Right ventricle myocardium inferior (tissue), 1 donor: ENCODE measurements at places on chromosomes 4 and X.

GRCh38 chr4:1768367-1769034 lies 24.6 kb upstream of the FGFR3 start:
- no peak for DNase-seq

GRCh38 chr4:90007494-90008167 lies 113.0 kb downstream of the MMRN1 start:
- no peak for DNase-seq

DNA sequence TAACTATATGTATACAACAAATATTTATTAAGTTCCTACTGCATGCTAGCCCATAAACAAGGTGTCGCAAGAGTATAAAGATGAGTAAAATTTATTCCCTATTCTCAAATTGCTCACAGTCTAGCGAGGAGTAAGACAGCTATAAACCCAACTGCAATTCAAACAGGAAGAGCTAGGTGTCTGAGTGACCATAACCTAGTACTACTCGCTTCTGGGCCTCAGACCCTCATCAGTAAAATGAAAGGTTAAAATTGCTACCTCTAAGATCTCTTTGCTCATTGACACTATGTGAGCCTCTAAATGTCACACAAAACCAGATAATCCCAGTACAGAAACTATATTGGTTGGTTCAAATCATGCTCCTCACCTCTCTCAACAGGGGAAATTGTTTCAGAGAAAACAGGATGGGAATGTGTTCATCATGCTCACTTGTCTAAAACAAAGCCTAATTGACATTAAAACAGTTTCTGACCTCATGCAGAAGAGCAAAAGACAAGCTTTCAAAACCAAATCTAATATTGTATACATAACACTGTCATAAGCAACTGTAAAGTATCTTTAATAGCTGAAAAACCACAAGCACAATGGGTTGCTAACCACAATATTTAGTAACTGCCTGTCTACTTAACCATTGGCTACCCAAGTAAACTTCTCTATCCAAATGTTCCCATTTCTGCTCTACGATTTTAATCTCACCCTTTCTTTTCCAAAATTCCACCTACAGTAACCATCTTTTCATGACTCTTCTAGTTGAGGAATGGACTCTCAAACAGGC lies 264.6 kb upstream of the FMR1 start:
- no peak for DNase-seq

DNA sequence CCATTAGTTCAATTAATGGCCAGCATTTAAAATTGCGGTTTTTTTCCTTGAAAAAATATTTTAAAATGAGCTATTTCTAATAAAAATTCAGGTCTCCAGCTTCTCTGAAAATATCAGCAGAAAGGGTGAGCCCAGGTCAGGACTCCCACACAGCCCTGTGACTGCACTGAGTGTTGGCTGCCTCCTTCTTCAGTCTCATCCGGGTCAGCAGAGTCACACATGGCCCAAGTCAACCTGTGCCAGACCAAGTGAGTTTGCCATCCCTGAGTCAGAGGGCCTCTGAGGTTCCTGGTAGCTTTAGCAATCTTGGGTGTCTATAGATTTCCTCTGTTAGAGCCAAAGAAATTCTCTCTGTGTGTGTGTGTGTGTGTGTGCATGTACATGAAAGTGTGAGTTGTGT lies 22.1 kb upstream of the MSX1 start:
- no peak for DNase-seq

GRCh38 chrX:134931550-134931949 lies 59.2 kb upstream of the SMIM10 start:
- no peak for DNase-seq

GRCh38 chrX:85052205-85052604 lies 48.5 kb downstream of the APOOL start:
- no peak for DNase-seq

DNA sequence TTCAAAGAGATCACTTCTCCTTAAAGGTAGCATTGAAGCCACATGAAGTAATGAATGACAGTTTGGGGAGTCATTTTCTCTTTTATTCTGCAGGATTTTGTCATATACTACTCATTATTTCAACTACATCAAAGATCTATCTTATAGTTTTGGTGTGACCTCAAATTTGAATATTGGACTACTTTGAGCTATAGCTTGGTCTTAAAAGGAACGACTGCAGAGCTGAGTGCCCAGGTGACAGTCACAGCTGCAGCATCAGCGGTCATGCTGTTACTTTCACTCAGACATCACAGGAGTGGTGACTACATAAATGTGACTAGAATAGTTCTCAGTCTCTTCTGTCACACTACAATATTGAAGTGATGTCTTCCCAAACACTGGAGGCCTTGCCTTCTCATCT lies 10.7 kb upstream of the SPCS3 start:
- DNase-seq: no peak

DNA sequence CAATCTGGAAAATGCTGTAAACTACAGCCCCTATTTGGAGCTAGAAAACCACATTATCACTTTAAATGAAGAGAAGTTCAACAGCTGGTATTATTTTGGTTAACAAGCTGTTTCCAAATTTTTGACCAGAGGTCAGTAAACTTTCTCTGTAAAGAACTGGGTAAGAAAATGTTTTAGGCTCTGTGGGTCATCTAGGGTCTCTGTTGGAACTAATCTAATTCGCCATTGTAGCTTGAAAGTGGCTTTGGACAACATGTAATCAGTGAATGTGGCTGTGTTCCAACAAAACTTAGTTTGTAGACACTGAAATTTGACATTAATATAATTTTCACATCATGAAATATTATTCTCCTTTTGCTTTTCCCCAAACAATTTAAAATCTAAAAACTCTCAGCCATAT lies 25.8 kb upstream of the RNF150 start:
- no peak for DNase-seq

DNA sequence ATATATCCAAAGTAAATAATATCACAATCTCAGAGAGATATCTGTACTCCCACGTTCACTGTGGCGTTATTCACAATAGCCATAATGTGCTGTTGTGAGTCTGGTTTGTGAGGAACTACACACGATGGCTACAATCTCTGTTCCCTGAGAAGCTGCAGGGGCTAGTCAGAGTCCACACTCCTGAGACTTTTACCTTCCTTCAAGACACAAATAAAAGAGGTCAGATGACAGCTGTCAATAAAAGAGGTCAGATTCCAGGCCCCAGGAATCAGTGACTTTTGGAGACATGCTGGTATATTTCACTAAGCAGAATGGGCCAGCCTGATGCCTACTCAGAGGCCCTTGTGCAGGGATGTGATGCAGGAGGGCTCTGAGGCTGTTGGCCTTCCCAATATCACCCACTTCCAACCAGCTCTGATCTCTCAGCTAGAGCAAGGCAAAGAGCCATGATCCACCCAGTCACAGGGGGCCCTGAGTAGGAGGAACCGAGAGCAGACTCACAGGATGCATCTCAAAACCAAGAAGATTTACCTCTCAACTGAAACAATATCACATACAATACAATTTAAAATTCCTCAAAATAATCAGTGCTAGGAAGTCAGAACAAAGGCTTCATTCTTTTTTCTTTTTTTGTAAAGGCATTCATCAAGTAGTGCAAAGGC lies 13.8 kb downstream of the FRYL start:
- no peak for DNase-seq

DNA sequence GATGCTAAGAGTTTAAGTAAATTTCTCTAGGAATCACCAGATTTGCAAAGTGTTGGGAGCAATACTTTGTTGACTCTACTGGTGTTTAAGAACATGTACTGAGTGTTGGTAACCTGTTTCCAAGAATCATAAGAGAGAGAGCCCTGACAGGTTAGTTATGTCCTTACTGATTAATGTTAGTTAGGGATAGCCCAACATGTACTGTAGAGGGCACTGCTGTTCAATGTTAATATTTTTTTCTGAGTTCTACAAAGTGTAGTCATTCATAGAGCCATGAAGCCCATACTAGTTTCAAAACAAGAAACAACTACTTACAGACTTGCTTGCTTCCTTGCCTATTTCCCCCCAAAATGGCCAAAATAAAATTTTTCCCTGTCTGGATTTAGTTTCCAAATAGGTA lies 11.9 kb downstream of the TMPRSS11D start:
- no peak for DNase-seq

GRCh38 chr4:154039435-154040343 lies 250.8 kb upstream of the SFRP2 start:
- no peak for DNase-seq

DNA sequence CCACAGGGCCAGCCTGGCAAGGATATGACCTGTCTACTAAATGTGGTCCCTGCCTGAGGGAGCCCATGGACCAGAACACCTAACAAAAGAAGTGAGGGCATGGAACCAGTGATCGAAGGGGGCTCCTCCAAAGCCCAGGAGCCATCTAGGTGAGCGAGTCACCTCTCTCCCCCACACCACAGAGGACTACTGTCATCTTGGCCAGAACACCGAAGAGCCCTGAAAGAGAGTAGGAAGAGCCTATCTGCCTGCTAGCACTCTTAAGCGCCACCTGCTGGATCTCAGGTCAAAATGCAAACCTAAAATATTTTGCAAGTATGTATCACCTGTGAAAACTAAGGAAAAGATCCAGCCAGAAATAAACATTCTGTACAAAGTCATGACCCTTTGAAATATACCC lies 137.9 kb upstream of the ZXDB start:
- no peak for DNase-seq

GRCh38 chr4:80295336-80295735 lies 28.9 kb downstream of the FGF5 start:
- DNase-seq: no peak

DNA sequence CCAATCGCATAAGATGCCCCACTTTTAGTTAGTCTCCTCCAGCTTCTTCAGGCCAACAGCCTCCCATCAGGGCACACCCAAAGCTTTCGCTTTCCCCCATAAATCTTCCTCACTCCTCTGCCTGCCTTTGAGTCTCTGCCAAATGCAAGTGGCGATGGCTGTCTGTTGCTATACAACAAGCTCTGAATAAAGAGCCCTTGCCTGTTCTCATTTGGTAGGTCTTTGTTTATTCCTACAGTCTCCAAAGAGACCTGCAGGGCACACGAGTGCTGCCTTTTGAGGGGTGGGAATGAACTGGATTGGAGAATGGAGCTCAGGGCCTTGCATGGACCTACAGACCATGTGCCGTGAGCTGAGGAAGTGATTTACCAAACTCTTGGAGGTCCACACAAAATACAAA lies 52.2 kb upstream of the SOD3 start:
- DNase-seq: no peak

- no peak for DNase-seq
Measured at GRCh38 chrX:8042304-8042703, 115.1 kb upstream of the PNPLA4 start.

GRCh38 chr4:152996111-152996571 lies 60.0 kb downstream of the FHDC1 start:
- DNase-seq: no peak

- DNase-seq: no peak
Measured at GRCh38 chr4:5753766-5754528, 42.9 kb downstream of the EVC start.

GRCh38 chrX:131235768-131236545 lies 53.1 kb downstream of the IGSF1 start:
- no peak for DNase-seq

GRCh38 chr4:164488114-164488513 lies 265.8 kb upstream of the SMIM31 start:
- no peak for DNase-seq

- no peak for DNase-seq
Measured at GRCh38 chr4:152660526-152660925, 19.3 kb downstream of the TMEM154 start.

DNA sequence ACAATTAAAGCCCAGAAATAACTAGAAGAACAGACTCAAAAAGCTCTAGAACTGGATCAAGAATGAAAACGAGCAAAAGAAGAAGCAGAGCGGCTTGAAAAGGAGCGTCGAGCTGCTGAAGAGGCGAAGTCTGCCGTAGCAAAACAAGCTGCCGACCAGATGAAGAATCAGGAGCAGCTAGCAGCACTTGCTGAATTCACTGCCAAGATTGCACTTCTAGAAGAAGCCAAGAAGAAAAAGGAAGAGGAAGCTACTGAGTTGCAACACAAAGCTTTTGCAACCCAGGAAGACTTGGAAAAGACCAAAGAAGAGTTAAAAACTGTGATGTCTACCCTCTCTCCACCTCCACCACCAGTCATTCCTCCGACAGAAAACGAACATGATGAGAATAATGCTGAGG lies 56.1 kb upstream of the PPP4R3C start:
- DNase-seq: no peak

DNA sequence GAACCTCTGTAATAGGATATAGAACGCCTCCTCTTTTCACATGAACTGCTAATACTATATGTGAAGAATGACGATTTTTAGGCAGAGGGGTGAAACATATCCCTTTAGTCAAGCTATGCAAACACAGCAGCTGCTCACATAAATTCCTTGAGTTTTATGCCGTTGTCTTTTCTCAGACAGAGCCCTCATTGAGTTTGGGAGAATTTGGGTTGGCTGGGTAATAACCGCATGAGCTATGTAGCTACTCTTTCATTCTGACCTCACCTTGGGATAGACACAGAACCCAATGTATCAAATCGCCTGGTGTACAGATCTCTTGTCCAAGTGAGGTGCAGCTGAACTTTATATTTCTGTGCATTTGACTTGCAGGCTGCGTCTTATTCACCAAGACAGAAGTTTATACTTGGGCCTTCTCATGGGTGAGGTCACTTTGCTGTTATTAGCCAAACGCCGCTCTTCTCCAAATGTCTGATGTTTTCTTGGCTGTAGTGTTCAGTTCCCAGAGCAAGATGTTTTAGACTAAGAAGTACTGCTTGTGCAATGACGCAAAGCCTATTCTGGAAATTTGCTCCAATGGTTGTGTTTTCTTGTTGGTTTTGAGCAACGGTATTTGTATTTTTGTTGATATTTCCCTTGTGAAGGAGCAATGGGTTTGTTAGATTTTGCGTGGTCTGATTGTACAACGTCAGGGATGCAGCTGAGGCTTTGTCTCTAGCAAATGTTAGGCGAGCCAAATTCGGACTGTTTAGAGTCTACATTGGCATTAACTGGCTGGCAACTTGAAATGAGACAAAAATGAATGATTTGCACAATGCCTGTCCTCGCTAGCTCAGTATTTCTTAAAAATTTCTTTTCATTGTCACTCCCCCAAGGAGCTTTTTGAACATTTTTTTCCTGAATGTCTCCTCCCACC lies 11.2 kb upstream of the SPARCL1 start:
- DNase-seq: no peak

- no peak for DNase-seq
Measured at GRCh38 chr4:83831588-83831987, 295.7 kb downstream of the GPAT3 start.

- DNase-seq: no peak
Measured at GRCh38 chr4:70589785-70590184, 2.3 kb upstream of the AMBN start.

GRCh38 chrX:101208152-101208905 lies 11.3 kb upstream of the DRP2 start:
- DNase-seq: no peak

- DNase-seq: no peak
Measured at GRCh38 chr4:137677863-137678262, 145.6 kb upstream of the PCDH18 start.
